ENCODE measurements at places on chromosomes 4 and X.

GRCh38 chr4:5626913-5627312 lies 81.4 kb downstream of the EVC2 start:
- DNase-seq = no peak

DNA sequence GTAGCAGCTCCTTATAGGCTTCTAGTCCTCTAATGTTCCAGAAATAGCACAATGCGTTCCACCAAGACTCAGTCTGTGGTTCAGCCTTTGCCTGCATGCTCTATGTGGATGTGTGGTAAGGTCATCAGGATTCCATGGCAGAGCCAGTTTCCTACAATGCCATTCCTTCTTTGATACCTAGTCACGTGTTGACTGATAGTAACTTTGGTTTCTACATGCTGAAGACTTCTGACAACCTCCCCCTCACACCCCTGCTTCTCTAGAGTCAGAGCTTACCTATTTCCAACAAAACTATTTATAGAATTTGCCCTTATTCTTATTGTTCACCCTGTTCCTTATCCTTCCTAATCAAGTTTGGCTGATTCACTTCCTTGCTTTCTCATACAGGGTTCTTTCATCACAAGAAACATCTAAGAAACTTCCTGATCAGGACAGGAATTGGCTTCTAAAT lies 81.1 kb downstream of the CT47B1 start:
- DNase-seq = no peak

GRCh38 chrX:32533848-32534247 lies 677.5 kb downstream of the DMD start:
- no peak for DNase-seq

GRCh38 chr4:28772066-28772465 lies 1911.4 kb downstream of the STIM2 start:
- no peak for DNase-seq

DNA sequence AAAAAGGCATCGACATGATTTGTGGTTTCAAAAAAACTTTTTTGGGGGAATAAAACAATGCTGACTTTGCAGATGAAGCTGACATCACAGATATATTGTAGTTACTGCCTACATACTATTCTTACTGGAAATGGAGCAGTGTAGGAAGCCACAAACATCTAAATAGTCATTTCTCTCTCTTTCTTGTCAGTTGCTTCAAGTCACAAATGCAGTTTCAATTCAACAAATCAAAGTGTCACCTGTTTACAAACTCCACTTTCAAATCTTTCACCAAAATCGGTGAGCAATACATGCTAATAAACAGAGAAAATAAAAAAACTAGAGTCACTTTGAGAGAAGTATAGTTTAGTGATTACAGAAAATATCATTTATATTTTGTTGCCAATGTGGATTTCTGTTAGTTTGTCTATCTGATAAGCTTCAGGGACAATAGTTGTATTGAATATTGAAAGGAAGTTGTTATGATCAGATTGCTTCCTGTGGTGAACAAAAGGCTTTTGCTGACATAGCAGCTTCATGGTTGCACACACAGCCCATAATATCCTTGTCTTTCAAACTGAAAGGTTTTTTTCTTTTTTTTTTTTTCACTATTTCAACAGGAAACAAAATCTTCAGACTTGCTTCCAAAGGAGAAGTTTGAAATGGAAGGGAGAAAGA lies 49.7 kb upstream of the PTPN13 start:
- peak; percentile 37 for DNase-seq

GRCh38 chr4:1242506-1243450 lies 6.2 kb downstream of the CTBP1 start:
- no peak for DNase-seq

DNA sequence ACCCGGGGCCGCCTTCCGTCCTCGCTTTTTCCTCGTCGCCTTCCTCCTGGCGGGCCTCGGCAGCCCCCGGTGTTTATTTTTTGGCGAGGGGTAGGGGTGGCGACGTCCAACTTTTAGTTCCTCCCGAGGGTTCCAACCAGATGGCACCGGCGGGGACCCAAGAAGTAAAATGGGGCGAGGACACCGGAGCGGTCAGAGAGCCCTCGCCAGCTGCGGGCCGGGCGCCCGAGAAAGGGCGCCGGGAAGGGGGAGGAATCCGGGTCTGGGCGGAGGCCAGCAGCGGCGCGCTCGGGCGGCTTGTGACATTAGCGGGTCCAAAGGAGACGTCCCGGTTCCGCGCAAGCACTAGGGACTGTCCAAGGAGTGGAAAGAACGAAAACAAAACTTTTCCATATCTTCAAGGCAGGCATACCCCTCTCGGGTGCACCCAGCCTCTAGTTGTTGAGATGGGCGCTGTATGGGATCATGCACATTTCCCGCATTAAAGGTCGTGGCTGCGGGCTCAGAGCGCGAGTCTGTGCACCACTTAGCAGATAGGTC lies 691 bp upstream of the USP46 start:
- peak; percentile 40 for DNase-seq

DNA sequence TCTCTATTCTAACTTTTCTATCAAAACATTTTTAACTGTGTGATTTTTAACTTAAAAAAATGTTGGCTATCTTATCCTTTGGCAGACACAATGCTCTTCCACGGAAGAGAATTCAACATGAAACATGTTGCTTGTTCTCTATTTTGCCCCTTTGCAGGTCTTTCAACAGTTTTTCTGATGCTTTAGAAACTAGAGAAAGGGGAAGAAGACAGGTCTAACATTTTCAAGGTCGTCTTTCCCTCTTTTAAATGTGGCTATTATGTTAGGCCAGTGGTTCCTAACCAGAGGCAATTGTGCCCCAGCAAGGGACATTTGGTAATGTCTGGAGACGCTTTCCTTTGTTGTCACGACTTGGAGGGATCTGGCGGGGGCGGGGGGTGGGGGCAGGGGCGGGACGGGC lies 95.0 kb downstream of the SH3KBP1 start:
- DNase-seq = no peak

DNA sequence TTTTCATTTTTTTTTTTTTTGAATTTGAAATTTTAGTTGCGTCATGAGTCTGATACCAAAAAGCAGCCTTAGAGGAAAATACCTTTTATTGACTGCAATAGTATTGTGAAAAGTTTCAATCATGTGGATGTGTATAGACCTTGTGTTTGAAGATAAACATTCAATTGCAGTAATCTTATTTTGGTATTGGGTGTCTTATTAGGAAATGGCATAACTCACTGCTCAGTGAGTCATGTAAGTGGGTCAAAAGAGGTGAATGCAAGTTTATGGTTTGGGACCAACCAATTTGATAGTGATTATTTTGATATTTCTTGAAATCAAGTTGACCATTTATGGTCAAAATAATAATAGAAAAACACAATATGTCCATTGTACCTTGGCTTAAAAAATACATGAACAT lies 627.8 kb upstream of the SLIT2 start:
- no peak for DNase-seq

- no peak for DNase-seq
These were observed 38.9 kb downstream of the RGS12 start for GRCh38 chr4:3331511-3332394.

GRCh38 chr4:149884046-149884445 lies 68.4 kb upstream of the IQCM start:
- DNase-seq = no peak

DNA sequence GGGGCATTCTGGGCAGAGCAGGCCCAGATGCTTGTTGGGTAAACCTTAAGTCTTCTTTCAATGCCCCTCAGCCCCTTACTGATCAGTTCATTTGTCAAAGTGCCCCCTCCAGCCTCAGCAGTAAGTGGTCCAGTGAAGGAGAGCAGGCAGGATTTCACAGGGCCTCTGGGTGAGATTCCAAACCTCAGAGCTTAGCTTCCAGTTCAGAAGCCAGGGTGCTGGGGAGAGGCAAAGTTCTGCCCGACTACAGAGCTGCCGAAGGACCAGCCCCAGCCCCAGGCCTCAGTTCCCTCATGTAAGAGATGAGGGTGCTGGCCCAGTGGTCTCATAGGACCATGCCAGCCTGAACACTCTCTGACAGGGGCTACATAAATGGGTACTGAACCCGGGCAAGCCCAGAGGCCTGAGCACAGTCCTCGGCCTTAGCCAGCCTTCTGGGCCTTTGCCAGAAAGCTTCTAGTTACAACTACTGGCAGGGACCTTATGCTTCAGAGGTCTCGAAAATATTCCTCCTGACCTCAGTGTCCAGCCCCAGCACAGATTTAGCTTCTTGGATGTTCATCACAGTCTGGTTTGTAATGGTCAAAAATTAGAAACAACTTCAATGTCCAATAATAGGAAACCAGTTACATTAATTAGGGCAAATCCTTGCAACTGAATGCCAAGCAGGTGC lies 851 bp upstream of the RIPPLY1 start:
- DNase-seq = no peak

DNA sequence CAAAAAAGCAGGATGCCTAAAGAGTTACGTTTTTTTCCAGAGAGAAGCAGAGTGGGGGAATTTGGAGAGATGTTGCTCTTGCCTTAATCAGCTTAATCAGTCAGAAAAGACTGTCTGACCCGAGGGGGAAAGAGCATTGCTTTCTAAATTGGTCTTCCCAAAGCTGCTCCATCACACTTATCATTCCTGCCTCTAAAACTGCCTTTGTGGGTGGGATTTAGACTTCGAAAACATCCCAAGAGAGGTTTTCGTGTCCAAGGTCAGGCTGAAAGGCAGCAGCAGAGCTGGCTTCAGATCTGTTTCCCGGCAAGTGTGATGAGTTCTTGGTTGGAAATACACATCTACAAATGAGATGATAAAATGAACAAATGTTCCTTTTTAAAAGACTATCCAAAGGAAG lies 155.2 kb downstream of the SH2D1A start:
- DNase-seq = no peak

DNA sequence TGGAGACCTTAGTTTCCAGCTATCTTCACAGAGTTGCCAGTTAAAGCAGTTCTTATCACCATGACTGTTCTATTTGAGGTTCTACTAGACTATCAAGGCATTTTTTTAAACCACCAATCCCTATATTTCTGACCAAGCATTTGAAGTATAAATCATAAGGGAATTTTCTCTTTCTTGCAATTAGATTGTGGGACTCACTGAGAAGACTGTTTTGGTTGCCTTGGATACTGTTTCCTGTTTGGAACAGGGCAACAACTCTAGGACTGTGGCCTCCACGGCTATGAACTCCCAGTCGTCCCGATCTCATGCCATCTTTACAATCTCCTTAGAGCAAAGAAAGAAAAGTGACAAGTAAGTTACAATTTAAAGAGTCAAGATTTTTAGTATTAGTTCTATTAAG lies 11.8 kb downstream of the KIF4A start:
- DNase-seq = no peak

GRCh38 chr4:20570981-20571715 lies 129.1 kb upstream of the PACRGL start:
- DNase-seq = no peak

GRCh38 chr4:55447831-55448230 lies 52.1 kb downstream of the TMEM165 start:
- no peak for DNase-seq

DNA sequence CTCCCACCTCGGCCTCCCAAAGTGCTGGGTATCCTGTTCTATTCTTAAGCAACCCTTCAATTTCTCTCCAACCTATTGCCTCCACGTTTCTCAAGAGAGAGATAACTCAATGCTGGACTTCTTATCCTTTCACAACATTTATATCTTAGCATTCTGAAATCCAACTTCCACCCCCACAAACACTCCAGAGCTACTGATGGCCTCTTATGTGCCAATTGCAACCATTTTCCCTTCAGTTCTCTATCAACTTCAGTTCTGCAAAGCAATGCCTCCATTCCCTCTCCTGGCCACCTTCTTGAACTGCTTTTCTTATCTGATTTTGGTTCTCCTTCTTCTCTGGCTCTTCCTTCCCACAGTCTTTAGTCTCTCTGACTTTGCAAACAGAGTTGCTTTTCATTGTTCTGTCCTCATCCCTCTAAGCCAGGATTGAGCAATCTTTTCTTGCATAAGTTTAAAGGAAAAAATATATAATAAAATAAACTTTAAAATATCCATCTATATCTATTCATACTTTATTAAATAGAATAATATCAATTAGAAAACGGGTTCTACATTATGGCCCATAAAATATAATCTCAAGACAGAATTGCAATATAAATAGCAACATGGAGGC lies 3.6 kb upstream of the STBD1 start:
- no peak for DNase-seq

GRCh38 chr4:182194091-182194824 lies 48.9 kb upstream of the TENM3 start:
- DNase-seq = no peak

GRCh38 chr4:116400480-116400879 lies 684.9 kb downstream of the TRAM1L1 start:
- no peak for DNase-seq

DNA sequence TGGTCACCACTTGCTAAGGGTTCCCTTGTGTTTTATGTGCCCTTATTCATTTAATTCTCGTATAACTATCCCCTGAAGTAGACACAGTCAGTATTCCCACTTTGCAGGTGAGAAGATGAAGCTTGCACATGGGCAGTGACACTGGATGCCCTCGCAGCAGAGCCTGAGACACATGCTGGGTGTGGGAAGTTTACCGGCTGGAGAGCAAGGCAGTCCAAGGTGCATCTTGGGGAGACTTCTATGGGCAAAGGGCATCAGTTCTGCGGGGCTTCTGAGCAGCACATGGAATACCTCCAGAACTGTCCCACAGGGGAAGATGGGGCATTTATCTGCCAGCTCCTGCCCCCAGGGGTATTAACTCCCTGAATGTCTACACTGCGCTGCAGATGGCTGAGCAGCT lies 92.2 kb downstream of the SLC2A9 start:
- no peak for DNase-seq

- DNase-seq = no peak
These were observed 85.0 kb upstream of the TENT5D start for GRCh38 chrX:80335062-80335830.

- no peak for DNase-seq
These were observed 4.1 kb downstream of the PPA2 start for GRCh38 chr4:105469736-105470135.

- DNase-seq = no peak
These were observed 154.9 kb downstream of the PARM1 start for GRCh38 chr4:75087865-75088264.

DNA sequence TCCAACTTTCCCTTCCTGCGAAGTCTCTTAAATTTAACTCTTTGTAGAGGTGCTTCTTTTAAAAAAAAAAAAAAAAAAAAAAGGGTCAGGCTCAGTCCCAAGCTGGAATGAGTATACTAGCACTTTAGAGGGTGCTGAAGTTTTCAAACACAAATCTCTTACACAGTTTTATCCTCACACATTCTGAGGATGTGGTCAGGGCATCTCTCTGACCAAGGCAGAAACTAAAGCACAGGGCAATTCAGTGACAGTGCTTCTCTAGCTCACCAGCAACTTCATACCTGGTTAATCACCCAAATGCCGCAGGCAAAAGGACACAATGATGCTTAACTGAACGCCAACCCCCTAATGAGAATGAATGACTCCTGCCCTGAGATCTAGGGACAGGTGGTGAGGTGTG lies 9.8 kb upstream of the PGM2 start:
- no peak for DNase-seq

- no peak for DNase-seq
These were observed 16.4 kb upstream of the CXCL8 start for GRCh38 chr4:73723928-73724327.

GRCh38 chr4:188661502-188661901 lies 522.3 kb downstream of the TRIML1 start:
- DNase-seq = no peak

GRCh38 chr4:83276299-83277040 lies 8.1 kb downstream of the COQ2 start:
- DNase-seq = no peak
